ENCODE measurements at places on chromosomes 12 and 14. TPM values are rescaled to one million over a fixed set of nuclear protein-coding genes. Genes with fewer than 3 reads are reported as not detected.

TRMT5 gene
- 12.4 TPM for total RNA-seq

DIO3 gene
- 0.84 TPM for total RNA-seq

PRR4 gene
- 1.2 TPM for total RNA-seq

PTPRO gene
- total RNA-seq = 11.9 TPM

EPS8 gene
- 58.2 TPM for total RNA-seq

STON2 gene
- 30.4 TPM for total RNA-seq

- H3K4me3 ChIP-seq = no peak overlapping the region
- H3K27me3 ChIP-seq = no peaks in the 10 kb centered on the region
- H3K4me1 ChIP-seq = peaks cover 73% of the 10 kb centered on the region
- no peaks in the 10 kb centered on the region for H3K36me3 ChIP-seq
- H3K27ac ChIP-seq = peak overlapping the region; percentile 13
Observed at GRCh38 chr12:54421175-54421878, 2.3 kb upstream of the ITGA5 start.

DNA sequence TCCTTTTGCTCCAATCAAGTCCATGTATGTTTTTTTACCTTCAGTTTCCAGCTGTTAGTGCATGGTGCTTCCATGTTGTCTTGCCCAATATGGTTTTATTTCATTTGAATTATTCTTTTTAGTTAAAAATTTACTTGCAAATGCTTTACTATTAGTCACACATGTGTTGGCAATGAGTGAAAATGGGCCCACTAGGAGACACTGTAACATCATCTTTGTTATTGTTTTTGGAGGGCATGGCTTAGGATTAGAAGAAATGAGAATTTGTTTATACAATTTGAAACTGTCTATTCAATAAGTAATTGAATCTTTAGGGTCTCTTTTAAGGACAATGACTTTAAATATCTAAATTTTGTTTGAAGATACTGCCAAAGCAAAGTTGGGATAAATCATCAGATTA lies 133.7 kb downstream of the BRMS1L start:
- no peak for DNase-seq
- no peaks in the 10 kb centered on the region for H3K4me1 ChIP-seq
- H3K27me3 ChIP-seq = no peaks in the 10 kb centered on the region
- H3K27ac ChIP-seq = no peak overlapping the region
- no peaks in the 10 kb centered on the region for H3K36me3 ChIP-seq

GRCh38 chr12:28699029-28699428 lies 450.0 kb upstream of the FAR2 start:
- no peak overlapping the region for H3K27ac ChIP-seq
- H3K27me3 ChIP-seq = no peaks in the 10 kb centered on the region
- H3K4me3 ChIP-seq = no peak overlapping the region
- no peak for DNase-seq

DNA sequence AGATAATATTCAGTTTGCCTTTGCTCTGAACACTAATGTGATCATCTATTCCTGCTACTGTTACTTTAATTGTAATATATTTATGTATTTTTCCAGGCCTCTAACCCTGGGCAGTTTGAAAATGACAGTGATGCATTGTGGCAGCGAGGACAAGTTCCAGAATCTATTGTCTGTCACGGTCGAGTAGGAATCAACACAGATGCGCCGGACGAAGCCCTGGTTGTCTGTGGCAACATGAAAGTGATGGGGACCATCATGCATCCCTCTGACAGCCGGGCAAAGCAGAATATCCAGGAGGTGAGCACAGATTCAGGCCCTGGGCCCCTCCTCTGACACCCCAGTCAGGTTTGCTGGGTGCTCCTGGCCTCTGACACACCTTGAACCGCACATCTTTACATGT lies 78.5 kb downstream of the MYRFL start:
- no peak for DNase-seq
- no peaks in the 10 kb centered on the region for H3K4me1 ChIP-seq
- no peaks in the 10 kb centered on the region for H3K36me3 ChIP-seq
- H3K27ac ChIP-seq = no peak overlapping the region

DNA sequence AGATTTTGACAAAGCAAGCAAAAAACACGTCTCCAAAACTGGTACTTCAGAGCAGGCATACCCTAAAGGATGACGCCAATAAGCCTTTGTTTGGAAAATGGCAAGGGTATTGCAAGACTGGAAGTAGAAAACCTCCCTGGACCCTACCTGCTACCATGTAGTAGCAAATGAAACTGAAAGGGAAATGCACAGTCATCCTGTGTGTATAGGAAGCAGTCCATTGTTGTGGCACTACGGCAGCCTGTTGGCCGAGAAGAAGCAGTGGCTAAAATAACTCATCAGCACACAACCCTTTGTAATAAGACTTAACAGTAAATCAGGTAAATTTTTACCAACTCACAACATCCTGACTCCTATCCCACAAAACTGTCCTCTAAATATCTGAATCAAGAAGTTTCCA lies 386.4 kb downstream of the RGS6 start:
- DNase-seq = no peak
- no peaks in the 10 kb centered on the region for H3K4me1 ChIP-seq
- H3K27ac ChIP-seq = no peak overlapping the region
- no peaks in the 10 kb centered on the region for H3K27me3 ChIP-seq

DNA sequence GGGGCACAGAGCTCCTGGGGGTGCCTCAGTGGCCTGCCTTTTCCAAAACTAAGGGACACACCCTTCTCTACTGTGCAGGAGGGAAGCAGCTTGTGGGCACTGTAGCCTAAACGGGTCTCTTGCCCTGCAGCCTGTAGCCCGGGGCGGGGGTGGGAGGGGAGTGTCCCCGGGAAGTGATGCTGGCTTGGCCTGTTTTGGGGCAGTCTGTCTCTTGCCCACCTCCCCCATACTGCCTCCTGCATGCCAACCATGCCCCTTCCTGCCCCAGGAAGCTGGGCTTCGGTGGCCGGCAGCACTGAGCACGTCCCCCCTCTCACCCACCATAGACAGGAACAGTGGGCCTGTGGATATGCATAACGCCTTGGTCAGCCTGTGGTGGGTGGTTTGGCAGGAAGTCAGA lies 43.4 kb downstream of the PRIMA1 start:
- H3K36me3 ChIP-seq = no peaks in the 10 kb centered on the region
- DNase-seq = no peak
- H3K4me3 ChIP-seq = no peak overlapping the region
- no peaks in the 10 kb centered on the region for H3K27me3 ChIP-seq

DNA sequence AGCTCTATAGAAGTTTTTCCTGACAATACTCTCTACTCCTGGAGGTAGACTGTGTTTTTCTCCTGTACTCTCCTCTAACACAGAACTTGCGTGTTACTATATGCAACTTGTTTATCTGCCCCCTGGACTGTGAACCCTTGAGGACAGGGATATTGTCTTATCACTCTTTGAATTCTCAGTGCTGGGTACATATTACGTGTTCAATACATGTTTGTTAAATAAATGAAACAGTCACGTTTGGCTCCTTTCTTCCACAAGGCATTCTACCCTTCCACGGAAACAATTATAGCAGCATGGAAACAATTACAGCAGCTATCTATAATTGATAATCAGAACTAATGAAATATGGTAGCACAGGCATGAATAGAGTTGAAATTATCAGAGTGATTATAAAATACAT lies 50.7 kb downstream of the CRADD start:
- no peaks in the 10 kb centered on the region for H3K4me1 ChIP-seq
- DNase-seq = no peak
- H3K4me3 ChIP-seq = no peak overlapping the region
- no peak overlapping the region for H3K27ac ChIP-seq

DNA sequence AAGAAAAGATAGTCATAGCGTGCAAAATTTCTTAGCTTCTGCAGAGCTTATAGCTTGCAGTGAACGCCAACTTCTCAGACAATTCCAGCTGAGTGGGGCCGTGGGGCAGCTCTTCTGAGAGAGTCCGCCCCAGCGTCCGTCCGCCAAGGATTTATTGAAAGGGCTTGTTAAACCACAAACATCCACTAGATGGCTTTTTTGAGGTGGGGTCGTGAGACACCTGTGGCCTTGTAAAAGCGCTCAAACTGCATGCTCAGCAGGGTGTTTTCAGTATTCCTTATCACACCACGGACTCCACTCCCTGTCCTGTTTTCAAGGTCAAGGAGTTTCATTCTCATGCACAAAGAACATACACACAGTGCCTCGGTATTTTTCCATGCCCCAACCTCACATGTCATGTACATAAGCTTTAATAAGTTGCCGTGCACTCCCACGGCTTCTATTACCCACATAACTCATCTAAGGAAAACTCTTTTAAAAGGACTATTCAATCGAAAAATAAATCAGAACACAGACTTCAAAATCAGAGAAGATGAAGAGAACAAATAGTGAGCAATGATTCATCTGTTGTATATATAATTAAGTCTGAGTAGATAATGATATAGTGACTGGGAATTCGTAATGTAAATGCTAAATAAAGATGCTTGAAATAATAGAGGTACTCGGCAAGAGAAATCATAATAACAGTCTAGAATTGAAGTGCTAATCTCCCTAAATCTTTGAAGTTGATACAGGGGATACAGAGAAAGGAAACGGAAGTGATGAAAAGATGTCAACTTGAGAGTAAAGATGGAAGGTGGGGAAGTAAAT lies 46.7 kb downstream of the WBP11 start:
- no peak overlapping the region for H3K27ac ChIP-seq
- DNase-seq = no peak
- H3K36me3 ChIP-seq = no peaks in the 10 kb centered on the region
- no peaks in the 10 kb centered on the region for H3K4me1 ChIP-seq
- H3K4me3 ChIP-seq = no peak overlapping the region
- no peaks in the 10 kb centered on the region for H3K27me3 ChIP-seq

DNA sequence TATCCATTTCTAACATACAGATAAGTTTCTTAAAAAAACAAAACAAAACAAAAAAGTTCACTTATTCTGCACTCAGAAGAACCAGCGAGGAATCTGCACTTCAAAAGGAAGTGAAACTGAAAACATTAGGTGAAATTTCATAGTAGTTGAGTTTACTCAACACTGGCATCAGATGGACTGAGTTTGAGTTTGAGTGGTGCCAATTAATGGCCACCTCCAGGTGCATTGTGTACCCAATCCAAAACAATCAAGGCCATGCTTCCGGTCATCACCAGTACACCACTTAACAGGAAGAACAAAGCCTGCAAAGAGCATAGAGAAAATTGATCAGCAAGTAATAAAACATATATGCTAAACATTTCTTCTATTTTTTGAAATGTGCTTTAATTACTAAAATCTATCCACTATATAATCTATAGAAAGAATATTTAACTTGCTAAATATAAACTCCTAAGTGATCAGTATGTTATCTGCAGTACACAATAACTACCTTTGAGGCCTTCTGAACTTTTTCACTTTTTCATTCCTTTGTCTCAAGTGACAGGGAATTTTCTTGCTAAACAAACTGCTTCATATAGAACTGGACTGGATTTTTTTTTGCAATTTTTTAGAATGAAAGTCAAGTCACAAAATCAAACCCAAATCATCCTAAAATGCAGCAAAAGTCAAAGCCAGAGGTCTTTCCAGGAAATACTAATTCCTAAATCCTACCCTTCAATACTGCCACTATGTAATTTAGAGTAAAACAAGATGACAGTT lies 11.5 kb downstream of the SLC38A2 start:
- H3K4me1 ChIP-seq = peaks cover 17% of the 10 kb centered on the region
- H3K27ac ChIP-seq = no peak overlapping the region
- no peak for DNase-seq

DNA sequence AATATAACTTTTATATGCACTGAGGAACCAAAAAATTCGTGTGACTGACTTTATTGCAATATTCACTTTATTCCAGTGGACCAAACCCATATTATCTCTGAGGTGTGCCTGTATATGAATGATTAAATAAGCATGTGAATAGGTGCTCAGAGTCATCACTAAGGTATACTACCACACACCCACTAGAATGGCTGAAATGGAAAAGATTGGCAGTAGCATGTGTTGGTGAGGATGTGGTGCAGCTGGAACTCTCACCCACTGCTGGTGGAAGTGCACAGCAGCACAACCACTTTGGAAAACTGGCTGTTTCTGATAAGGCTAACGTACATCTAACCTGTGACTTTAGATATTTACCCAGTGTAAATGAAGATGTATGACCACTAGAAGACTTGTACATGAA lies 36.8 kb downstream of the GOLGA5 start:
- H3K27me3 ChIP-seq = no peaks in the 10 kb centered on the region
- H3K4me3 ChIP-seq = no peak overlapping the region
- DNase-seq = no peak
- H3K27ac ChIP-seq = no peak overlapping the region
- H3K4me1 ChIP-seq = no peaks in the 10 kb centered on the region
- no peaks in the 10 kb centered on the region for H3K36me3 ChIP-seq

DNA sequence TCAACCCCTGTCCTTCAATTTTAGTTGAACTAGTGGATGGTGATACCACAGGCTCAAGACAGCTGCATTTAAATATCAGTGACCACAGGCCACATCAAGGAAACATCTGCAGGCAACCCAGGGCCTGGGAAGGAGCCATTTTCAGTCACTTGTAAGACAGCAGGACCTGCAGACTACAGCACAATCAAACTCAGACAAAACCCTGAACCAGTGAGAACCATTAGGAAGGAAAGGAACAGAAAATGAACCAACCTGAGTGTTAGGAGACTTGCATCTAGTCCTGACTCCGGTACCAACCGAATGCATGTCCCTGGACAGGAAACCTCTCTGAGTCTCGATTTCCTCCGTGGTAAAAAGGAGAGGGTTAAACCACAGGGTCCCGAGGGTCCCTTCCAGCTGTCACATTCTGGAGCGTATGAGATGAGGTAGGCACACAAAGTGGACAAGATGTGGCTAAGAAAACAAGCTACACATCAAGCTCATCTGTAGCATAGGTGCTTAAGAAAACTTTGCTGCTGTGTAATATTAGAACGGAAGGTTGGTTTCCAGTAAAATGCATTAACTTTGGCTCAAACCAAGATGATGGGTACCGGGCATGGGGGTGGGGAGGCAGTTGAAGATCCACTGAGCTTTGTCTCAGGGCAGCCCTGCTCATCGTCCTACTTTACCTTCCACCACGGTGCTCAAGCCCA lies 1.6 kb upstream of the CDKN1B start:
- H3K27ac ChIP-seq = peak overlapping the region; percentile 100
- DNase-seq = no peak
- no peaks in the 10 kb centered on the region for H3K36me3 ChIP-seq
- H3K4me3 ChIP-seq = no peak overlapping the region
- H3K4me1 ChIP-seq = peaks cover 49% of the 10 kb centered on the region

GRCh38 chr14:96309133-96309895 lies 53.3 kb downstream of the BDKRB1 start:
- no peak overlapping the region for H3K4me3 ChIP-seq
- no peak for DNase-seq
- no peak overlapping the region for H3K27ac ChIP-seq
- no peaks in the 10 kb centered on the region for H3K27me3 ChIP-seq
- H3K36me3 ChIP-seq = no peaks in the 10 kb centered on the region
- H3K4me1 ChIP-seq = no peaks in the 10 kb centered on the region
